ENCODE measurements at places on chromosomes 11 and 22.
A peak's percentile ranks its signal among the peaks of the same experiment; 100 is the strongest.

GRCh38 chr11:83403691-83404389 lies 117.7 kb upstream of the CCDC90B start:
- no peak for DNase-seq

- DNase-seq: peak; percentile 92
These were observed at the start of gene APOL4 for GRCh38 chr22:36201630-36202319. Gene APOL4, minus strand, starts transcription at chr22:36201809. Its CDS starts 75 bp downstream, at chr22:36201734.

DNA sequence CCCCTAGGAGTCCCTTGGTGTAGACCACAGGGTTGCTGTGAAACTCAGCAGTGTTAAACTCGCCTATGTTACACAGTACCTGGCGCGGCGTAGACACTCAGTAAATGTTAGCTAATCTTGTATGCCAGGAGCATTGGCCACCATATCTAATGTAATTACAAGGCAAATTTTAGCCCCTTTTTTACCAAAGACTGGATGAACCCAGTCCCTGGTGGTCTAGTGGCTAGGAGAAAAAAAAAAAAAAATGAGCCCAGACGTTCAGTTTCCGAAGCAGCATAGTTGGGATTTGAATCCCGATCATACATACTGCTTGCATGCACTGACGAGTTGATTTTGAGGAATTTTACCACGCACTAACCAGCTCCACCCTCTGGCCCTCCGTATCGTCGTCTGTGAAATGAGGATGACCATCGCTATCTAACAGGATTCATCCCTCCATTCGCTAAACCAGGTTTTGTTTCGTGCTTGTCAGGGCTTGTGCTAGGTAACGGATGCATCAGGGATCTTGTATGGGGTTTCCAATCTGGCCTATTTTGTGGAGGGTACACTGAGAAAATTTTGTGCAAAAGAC lies 688 bp downstream of the PTS start:
- no peak for DNase-seq

GRCh38 chr22:47315862-47316419 lies 553.5 kb downstream of the TBC1D22A start:
- DNase-seq: peak; percentile 2

DNA sequence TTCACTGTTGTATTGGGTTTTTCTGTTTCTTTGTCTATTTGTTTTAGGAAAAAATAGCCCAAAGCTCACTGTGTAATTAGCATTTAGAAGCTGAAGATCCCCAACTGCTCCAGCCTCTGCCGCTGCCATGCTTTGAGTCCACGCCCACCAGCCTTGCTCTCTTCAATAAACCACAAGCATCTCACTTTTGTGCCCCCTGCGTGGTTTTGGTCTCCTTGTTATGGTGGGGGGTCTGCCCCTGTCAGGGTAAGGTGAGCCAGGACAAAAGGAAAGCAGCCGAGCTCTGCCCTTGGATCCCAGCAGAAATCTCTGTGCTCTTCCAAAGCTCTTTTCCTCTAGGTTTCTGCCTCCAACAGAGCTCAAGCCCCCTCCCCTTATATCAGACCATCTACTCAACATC lies 4.2 kb downstream of the SCGB1A1 start:
- no peak for DNase-seq

- no peak for DNase-seq
These were observed 47.6 kb upstream of the PARVA start for GRCh38 chr11:12329797-12330196.

DNA sequence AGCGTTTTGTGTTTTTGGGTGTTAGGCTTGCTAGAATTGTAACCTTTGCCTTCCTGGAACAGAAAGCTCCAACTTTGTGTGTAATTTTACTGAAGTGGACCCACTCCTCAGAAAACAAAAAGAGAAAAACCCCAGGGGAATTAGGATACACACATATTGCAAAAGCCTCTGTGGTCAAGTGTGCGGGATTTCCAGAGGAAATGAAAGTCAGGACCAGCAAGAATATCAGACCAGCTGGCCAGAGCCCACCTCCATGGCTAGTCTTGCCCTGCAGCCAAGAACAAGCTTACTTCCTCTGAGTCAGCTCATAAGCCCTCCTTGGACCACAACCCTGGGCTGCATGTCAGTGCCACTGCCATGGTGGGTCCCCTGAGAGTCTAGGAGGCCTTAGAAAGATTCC lies 37.0 kb upstream of the FTH1 start:
- DNase-seq: peak; percentile 53

DNA sequence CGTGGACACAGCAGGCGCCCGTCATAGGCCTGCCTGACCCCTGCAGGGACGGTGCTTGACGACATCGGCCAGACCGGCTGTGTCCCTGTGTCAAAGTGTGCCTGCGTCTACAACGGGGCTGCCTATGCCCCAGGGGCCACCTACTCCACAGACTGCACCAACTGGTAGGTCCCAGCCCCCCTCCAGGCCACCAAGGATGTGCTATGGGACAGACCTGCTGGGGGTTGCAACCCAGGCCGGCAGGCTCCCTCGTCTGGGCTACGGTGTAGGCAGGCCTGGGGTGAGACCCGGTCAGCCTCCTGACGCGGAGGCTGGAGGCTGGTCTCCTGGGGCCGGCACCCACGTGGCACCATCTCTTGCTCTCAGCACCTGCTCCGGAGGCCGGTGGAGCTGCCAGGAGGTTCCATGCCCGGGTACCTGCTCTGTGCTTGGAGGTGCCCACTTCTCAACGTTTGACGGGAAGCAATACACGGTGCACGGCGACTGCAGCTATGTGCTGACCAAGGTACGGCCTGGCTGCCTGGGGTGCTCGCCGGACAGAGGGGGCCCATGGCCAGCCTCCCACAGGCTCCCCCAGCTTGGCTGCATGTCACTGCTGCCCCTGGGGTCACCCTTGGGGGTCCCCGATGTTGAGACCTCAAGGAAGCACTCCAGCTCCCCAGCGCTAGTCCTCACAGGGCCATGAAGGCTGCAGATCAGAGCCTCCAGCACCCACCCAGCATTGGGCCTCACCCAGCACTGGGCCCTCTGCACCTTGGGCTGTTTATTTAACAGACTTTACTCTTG lies 7.7 kb downstream of the MUC5AC start:
- peak; percentile 78 for DNase-seq

DNA sequence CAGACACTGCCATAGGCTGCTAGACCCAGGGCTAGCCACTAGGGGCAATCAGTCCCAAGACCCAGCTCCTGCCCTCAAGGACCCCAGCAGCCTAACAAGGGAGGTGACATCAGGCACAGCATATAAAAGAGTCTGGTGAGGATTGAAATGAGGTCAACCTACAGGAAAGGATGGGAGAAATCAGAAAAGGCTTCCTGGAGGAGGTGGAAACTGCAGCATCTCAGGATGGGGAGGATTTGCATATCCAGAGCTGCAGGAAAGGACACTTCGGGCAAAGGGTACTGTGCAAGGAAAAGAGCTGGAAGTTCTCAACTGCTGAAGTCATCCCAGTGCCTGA lies 2.9 kb upstream of the ARFGAP2 start:
- DNase-seq: no peak

DNA sequence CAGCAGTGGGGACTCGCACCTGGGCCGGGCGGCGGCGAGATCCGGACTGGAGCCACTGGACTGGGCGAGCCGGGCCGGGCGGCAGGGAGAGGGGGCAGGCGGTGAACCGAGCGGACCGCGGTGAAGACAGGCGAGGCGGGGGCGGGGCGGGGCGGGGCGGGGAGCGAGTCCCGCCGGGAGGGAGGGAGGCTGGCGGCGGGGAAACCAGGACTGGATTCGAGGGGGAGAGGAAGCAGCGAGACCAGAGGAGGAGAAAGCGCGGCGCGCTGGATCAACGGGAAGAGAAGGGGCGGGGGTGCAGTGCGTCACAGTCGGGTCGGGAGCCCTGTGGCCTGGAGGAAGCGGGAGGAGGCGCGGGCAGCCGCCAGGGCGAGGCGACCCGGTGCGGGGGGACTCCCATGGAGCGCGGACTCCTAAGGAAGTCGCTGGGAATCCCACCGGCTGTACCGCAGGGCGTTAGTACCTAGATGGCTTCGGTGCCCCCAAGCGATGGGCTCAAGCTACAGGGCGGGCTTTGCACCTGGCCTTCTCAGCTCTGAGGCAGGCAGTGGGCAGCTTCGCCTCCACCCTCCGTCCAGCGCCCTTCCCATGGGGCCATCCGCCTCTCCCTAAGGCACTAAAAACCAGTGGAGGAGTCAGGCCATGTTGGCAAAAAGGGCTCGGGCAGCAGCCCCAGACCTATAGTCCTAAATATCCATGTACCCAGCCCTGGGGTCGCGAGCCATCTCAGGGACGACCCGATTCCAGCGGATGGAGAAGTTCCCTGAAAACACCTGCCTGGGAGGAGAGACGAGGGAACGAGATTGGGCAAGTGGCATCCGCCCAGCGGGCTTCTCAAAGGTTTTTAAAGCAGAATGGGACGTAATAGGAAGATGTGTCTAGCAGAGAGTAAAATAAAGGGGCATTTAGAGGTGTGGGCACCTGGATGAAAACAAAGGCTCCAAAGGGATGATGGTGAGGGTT lies at the start of gene TMEM121B:
TMEM121B (minus strand) TSS at position 128 of the 963 bp plus-strand sequence. CDS start 233 bp downstream, outside the sequence.
- no peak for DNase-seq

DNA sequence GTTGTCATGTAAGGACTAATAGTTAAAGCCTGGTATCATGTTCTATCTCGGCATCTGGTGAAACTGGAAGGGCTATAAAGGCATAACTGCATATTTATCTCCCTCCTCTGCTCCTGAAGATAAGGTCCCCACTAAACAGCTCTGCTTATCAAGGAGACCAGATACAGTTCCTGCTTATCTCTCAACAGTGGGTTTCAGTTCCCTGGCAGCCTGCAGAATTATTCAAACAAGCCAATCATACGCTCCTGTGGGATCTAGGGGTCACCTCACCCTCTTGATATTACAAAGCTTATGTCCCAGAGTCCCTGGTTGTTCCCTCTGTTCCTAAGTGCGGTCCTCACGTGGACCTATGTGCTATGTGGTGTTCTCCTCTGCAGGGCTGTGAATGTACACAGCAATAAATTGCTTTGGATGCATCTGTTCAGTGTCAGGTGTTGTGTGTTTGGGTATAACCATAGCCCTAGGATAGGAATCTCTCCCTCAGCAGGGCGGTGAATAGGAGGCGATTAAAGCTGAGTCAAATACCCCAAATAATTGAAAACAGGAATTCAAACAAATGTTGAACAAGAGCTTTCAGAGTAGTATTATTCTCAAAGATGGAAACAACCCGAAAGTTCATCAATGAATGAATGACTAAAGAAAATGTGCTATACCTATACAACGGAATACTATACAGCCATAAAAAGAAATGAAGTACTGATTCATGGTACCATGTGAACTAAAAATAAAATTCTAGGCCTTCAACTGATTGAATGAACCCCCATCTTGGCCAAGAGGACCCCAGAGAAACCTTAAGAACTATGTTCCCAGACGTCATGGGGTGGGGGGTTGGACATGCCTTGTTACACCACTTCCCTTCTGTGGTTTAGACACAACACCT lies 3.1 kb upstream of the OOSP4A start:
- DNase-seq: no peak

DNA sequence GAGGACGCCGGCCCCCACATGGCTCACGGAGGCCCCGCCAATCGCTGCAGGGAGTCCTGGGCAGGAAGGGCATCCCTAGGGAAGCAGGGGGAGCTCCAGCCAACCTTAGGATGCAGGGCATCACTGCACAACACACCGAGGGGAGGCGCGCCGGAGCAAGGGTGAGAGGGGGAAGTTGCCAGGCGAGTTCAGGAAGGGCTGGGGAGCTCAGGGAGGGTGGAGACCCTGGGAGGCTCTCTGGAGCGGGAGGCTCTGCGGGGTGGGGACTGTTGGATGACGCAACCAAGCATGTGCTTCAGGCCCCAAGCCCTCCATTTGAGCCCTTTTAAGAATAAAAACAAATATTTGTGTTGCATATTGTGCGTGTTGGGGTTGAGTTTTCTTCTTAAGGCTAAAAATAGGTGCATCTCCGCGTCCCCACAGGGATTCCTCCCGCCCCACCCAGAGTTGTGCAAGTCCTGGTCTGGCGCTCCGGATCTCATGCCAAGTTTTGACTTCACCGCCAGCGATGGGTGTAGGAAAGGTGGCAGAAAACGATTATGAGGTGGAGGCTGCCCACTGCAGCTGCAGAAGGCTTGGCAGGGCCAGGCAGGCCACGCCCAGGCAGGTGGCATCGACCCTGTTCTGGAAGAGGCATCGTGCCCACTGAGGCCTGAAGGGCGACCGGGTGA lies 65.2 kb downstream of the WNT7B start:
- no peak for DNase-seq

GRCh38 chr11:31529701-31530100 lies 20.1 kb downstream of the ELP4 start:
- DNase-seq: no peak

- peak; percentile 24 for DNase-seq
These were observed 10.2 kb downstream of the SIRT3 start for GRCh38 chr11:225734-226453.

DNA sequence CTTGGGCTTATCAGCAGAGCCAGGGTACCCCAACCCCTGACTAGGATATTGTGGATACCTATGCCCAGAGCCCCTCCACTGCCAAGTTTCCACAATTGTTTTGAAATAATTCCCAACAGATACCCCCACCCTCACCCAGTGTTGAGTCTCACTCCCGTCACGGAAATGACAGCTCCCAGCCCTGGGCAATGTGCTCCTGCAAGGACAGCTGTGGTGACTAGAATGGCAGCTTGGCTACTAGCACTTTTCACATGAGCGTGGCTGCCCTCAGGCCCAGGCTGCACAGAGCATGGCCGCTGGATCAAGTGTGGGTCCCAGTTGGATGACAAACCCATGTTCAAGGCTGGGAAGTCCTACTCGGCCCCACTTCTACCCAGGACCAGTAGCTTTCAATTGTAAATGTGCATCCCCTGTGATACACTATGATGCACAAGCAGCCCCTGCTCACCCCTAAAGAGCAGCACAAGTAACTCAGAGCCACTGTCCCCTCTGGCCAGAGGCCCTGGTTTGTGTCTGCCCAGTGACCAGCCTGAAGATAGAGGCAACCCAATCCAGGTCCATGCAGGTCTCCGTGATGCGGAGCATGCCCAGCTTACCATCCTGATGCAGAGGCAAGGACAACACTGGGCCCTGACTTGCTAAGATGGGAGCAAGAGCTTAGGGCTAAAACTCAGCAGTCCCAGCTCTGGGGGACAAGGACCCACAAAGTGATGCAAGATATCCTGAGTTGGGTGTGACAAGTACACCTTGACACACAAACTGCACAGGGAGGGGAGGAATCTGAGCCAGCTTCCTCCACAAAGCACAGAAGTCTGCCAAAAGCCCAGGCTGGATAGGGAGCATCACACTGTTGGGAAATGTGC lies 13.2 kb downstream of the KCNQ1OT1 start:
- peak; percentile 80 for DNase-seq

GRCh38 chr11:57161351-57161750 lies 20.4 kb upstream of the LRRC55 start:
- no peak for DNase-seq

DNA sequence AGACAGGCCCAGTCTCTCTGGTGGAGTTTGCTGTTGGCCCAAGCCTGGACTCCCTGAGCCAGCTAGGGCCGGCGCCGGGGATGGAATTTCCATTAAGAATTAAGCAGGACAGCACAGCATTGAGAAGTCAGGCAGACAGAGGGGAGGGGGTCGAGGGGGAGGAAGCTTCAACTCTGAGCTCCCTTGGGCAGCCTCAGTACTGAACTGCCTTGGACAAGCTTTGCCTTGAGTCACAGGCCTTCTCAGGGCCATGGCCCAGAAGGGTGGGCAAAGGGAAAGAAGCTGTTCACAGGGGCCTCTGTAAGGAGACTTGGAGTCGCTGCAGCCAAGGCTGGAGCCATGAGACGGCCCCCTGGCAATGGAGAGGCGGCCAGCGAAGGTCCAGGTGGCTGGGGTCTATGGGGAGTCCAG lies 2.6 kb upstream of the INSC start:
- DNase-seq: no peak

Measured in mesenteric fat pad (tissue), 1 donor.